Aorta (tissue), 5 donors: ENCODE measurements at places on chromosomes 4 and X. TPM values are rescaled to one million over a fixed set of nuclear protein-coding genes. Genes with fewer than 3 reads are reported as not detected.
A peak's percentile ranks its signal among the peaks of the same experiment; 100 is the strongest.

ARHGAP36 gene
- not detected for total RNA-seq

DKC1 gene
- total RNA-seq = 29.8 TPM

ARHGAP4 gene
- total RNA-seq = 81.3 TPM

DNA sequence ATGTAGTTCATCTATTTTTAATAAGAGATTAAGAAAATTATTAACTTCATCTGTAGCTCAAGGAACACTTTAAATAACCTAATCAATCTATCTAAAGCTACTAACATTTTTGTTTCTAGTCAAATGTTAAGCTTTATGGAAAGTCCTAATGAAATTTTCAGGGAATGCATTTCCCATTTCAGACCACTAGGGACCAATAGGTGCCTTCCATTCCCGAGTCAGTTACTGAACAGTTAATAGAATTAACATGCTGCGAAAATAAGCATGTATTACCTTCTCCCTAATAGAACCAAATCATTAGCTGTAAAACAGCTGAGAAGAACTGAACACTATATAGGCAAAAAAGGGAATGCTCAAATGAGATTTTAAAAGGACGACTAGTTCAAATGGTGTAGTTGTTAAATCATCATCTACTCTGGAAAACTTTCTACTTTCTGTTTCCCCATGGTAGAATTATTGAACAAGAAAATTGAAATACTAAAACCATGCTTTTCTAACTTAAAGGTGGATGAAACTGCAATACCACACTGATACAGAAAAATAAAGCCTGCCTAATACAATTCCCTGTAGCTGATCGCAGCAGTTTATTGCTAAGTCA, 22.5 kb downstream of the STX18 start:
- H3K4me1 ChIP-seq = no peaks in the 10 kb centered on the region
- no peak overlapping the region for H3K4me3 ChIP-seq
- DNase-seq = no peak
- no peaks in the 10 kb centered on the region for H3K36me3 ChIP-seq
- no peaks in the 10 kb centered on the region for H3K27me3 ChIP-seq
- no peak overlapping the region for H3K27ac ChIP-seq

PRDX4 gene
- 66.5 TPM for total RNA-seq

ADGRG4 gene
- total RNA-seq = 0.32 TPM

- no peaks in the 10 kb centered on the region for H3K36me3 ChIP-seq
- H3K27me3 ChIP-seq = no peaks in the 10 kb centered on the region
- no peak overlapping the region for H3K27ac ChIP-seq
- peaks cover 3% of the 10 kb centered on the region for H3K4me1 ChIP-seq
- H3K4me3 ChIP-seq = peak overlapping the region; percentile 87
- DNase-seq = peak; percentile 53
Measured at GRCh38 chr4:56979421-56980072, 851 bp downstream of the POLR2B start.

CTAG1A gene
- total RNA-seq = not detected

DNA sequence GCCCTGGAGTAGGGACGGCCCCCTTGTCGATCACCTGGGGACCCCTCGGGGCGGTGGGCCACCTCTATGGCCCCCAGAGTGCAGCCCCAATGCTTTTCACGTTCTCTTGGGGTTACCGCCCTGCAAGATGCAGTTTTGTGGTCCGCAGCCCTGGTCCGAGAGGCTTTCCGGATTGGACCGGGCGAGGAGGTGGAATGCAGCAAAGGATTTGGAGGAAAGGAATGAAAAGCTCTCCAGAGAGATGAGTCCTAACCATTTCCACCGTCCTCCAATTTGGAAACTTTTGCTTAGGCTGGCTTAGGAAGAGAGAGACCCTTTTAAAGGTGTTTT, 601 bp downstream of the SLC25A43 start:
- DNase-seq = no peak
- no peaks in the 10 kb centered on the region for H3K4me1 ChIP-seq
- peak overlapping the region; percentile 58 for H3K4me3 ChIP-seq
- H3K36me3 ChIP-seq = no peaks in the 10 kb centered on the region

ADH6 gene
- total RNA-seq = 0.26 TPM

USP38 gene
- 18.4 TPM for total RNA-seq

GRCh38 chr4:41632481-41633073, 94.6 kb downstream of the LIMCH1 start:
- H3K27ac ChIP-seq = no peak overlapping the region
- H3K4me3 ChIP-seq = no peak overlapping the region
- peaks cover 7% of the 10 kb centered on the region for H3K4me1 ChIP-seq
- DNase-seq = no peak
- peaks cover 3% of the 10 kb centered on the region for H3K36me3 ChIP-seq
- H3K27me3 ChIP-seq = no peaks in the 10 kb centered on the region

GRCh38 chrX:49761481-49761880, 65.7 kb upstream of the PAGE1 start:
- no peak overlapping the region for H3K4me3 ChIP-seq
- no peaks in the 10 kb centered on the region for H3K27me3 ChIP-seq
- no peaks in the 10 kb centered on the region for H3K36me3 ChIP-seq
- H3K27ac ChIP-seq = no peak overlapping the region
